T-helper 17 cell (primary cell): ENCODE measurements at places on chromosomes 1 and 21. TPM values are rescaled to one million over a fixed set of nuclear protein-coding genes. Genes with fewer than 3 reads are reported as not detected.

DNA sequence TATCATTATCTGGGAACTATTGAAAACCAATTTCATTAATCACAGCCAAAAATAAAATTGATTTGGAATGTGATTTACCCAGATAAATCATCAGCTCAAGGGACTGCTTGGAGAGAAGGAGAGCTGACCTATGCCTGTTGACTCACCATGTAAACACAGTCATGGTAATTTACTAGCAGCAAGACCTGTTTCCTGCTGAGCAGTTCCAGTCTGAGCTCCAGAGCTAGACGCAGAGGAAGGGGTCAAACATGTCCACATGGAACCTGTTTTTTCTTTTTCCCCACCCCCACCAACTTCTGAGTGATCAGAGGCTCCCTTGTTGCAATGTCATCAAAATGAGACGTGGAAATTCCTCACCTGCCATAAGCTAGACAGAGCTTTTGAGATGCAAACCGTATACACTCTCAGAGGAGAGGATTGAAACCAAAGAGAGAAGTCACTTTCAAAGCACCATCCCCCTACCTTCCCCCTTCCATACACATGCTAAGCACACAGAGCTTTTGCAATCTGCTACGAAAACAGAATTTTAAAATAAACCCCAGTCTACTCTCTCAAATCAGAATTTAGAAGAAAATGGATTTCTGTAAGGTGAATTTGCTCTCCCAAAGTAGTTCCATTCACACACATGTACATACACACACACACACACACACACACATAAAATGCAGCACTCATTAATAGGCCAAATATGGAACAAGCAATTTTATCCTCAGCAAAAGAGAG is 55.9 kb upstream of the PTGFRN start:
- DNase-seq = no peak
- no peaks in the 10 kb centered on the region for H3K36me3 ChIP-seq
- peaks cover 19% of the 10 kb centered on the region for H3K4me1 ChIP-seq
- peak overlapping the region; percentile 72 for H3K27ac ChIP-seq
- H3K27me3 ChIP-seq = no peaks in the 10 kb centered on the region

GRCh38 chr1:41847733-41848132 is 71.0 kb downstream of the HIVEP3 start:
- H3K4me1 ChIP-seq = peaks cover 22% of the 10 kb centered on the region
- H3K27ac ChIP-seq = no peak overlapping the region
- H3K27me3 ChIP-seq = no peaks in the 10 kb centered on the region
- H3K36me3 ChIP-seq = peaks cover 7% of the 10 kb centered on the region
- no peak for DNase-seq

DNA sequence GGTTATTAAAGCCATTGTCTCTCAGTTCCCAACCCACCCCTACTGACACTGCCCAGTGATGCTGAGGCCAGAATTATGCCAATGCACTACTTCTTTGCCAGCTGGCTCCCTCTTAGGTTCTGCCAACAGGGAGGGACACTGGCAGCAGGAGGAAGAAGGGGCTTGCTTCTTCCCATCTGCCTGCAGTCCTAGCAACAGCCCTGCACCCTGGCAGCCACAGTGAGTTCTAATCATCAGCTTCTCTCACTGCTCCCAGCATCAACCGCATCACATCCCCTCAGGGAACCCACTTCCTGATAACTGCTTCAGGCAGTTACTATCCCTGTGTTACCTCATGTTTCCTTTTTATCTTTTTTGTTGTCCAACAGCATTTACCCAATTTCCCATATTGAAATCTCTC is 86.2 kb downstream of the UBR4 start:
- DNase-seq = no peak
- H3K27ac ChIP-seq = peak overlapping the region; percentile 89
- H3K4me1 ChIP-seq = peaks cover 28% of the 10 kb centered on the region
- H3K36me3 ChIP-seq = peaks cover 13% of the 10 kb centered on the region
- H3K27me3 ChIP-seq = no peaks in the 10 kb centered on the region

DNA sequence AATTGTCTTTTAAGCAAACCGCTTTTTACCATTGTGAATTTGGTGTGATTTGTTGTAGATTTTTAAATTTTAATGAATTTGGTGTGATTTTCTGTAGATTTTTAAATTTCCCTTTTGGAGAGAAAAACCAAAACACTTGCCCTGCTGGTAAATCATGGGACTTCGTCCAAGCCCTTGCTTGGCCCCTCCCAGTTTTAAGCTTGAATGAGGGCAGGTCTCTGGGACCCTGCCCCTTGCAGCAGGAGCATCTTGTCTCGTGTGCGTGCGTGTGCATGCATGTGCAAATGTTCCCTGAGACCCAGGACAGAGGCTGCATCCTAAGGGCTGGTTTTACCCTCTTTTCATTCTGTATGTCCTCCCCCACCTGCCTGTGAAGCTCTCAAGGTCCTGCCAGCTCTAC is 248.6 kb downstream of the GREM2 start:
- no peak for DNase-seq
- H3K36me3 ChIP-seq = no peaks in the 10 kb centered on the region
- no peak overlapping the region for H3K4me3 ChIP-seq
- H3K4me1 ChIP-seq = no peaks in the 10 kb centered on the region
- no peaks in the 10 kb centered on the region for H3K27me3 ChIP-seq

- H3K4me3 ChIP-seq = no peak overlapping the region
- peaks cover 3% of the 10 kb centered on the region for H3K4me1 ChIP-seq
- no peak for DNase-seq
- H3K36me3 ChIP-seq = no peaks in the 10 kb centered on the region
These were observed 2.8 kb upstream of the HAPLN2 start for GRCh38 chr1:156616463-156616862.

- H3K4me3 ChIP-seq = no peak overlapping the region
- no peak for DNase-seq
- H3K4me1 ChIP-seq = no peaks in the 10 kb centered on the region
- H3K36me3 ChIP-seq = no peaks in the 10 kb centered on the region
- H3K27me3 ChIP-seq = no peaks in the 10 kb centered on the region
These were observed 366.0 kb upstream of the LRRC7 start for GRCh38 chr1:69201716-69202115.

Gene C1orf94
- total RNA-seq = not detected

Gene OR2C3
- total RNA-seq = not detected

Gene CTSS
- total RNA-seq = 103 TPM

Gene PRR9
- total RNA-seq = not detected

Gene SNRNP40
- total RNA-seq = 48.0 TPM

Gene GSTM4
- total RNA-seq = 17.0 TPM
